ENCODE measurements at places on chromosomes 1 and 21.

GRCh38 chr1:36099681-36100341, 11.1 kb downstream of the ADPRS start:
- DNase-seq: peak; percentile 55

- no peak for DNase-seq
Observed at GRCh38 chr1:33655496-33655895, 183.1 kb downstream of the ZSCAN20 start.

GRCh38 chr1:89125240-89125912, 538 bp downstream of the GBP2 start:
- no peak for DNase-seq

GRCh38 chr1:20008391-20008841, 29.0 kb upstream of the PLA2G2A start:
- DNase-seq: no peak

- DNase-seq: no peak
Observed at GRCh38 chr1:38135625-38136414, 89.2 kb upstream of the POU3F1 start.

DNA sequence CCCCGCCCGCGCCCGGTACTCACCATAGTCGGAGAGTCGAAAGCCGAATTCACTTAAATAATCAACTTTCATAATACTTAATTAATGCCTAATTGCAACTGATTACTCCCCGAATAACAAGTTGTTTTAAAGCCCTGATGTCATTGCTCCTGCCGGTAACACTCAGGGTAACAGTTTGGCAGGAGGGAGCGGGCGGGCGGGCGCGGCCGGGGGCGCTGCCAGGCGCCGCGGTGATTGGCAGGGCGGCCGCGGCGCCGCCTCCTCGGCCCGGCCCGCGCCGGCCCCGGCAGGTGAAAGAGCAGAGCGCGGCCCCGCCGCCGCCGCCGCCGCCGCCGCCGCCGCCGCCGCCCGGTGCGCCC, 102.2 kb downstream of the CASZ1 start:
- peak; percentile 66 for DNase-seq

GRCh38 chr21:16912075-16912474, 600.8 kb upstream of the CXADR start:
- no peak for DNase-seq

GRCh38 chr1:73953186-73953585, 244.8 kb downstream of the LRRIQ3 start:
- DNase-seq: no peak

- DNase-seq: no peak
Observed at GRCh38 chr21:17526776-17527175, 13.9 kb downstream of the CXADR start.

DNA sequence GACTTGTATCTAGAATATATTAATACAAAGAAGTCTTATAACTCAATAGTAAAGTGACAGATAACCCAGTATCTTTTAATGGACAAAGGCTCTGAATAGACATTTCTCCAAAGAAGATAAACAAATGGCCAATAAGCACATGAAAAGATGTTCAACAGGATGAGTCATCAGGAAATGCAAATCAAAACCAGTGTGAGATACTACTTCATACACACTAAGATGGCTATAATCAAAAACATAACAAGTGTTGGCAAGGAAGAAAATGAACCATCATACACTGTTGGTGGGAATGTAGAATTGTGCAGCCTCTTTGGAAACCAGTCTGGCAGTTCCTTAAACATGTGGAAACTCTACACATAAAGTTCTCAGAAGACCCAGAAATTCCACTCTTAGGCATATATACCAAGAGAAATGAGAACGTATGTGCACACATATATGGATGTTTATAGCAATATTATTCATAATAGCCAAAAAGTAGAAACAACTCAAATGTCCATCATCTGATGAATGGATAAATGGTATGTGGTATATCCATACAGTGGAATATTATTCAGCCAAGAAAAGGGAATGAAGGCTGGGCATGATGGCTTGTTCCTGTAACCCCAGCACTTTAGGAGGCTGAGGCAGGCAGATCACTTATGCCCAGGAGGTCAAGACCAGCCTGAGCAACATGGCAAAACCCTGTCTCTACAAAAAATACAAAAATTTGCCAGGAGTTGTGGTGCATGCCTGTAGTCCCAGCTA, 9.9 kb upstream of the MPL start:
- DNase-seq: no peak

DNA sequence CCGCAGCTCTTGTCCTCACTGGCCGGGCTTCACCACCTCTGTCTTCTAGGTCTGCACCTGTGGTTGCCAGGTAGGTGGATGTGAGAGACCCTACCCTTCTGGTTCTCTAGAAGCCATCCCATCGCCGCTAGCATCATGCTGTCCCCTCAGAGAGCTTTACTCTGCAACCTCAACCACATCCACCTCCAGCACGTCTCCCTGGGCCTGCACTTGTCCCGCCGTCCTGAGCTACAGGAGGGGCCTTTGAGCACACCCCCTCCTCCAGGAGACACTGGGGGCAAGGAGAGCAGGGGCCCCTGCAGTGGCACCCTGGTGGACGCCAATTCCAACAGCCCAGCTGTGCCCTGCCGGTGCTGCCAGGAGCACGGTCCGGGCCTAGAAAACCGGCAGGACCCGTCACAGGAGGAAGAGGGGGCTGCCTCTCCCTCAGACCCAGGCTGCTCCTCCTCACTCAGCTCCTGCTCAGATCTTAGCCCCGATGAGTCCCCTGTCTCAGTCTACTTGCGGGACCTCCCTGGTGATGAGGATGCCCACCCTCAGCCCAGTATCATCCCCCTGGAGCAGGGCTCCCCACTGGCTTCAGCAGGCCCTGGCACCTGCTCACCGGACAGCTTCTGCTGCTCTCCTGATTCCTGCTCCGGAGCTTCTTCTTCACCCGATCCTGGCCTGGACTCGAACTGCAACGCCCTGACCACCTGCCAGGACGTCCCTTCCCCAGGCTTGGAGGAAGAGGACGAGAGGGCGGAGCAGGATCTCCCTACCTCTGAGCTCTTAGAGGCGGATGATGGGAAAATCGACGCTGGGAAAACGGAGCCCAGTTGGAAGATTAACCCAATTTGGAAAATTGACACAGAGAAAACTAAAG, 1.2 kb downstream of the RUSC1 start:
- DNase-seq: no peak

DNA sequence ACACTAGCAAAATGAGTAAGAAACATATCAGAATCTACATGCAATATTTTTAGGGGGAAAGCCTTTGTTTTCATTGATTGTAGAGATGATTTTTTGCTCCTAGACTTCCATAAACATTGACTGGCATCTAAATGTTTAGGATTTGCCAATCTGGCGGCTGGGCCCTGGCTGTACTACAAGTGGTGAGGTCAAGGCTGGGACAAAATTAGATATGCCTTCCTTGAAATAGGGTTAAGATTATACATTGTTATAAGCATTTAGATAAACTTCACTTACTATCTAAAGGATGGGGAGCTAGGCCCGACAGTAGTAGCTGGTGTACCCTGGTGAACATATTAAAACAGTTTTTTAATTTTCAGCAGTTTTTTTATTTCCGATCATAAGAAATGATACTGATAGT, 5.2 kb downstream of the NFIA start:
- DNase-seq: no peak

- no peak for DNase-seq
Observed at GRCh38 chr1:171500304-171500703, 15.0 kb downstream of the PRRC2C start.

- DNase-seq: no peak
Observed at GRCh38 chr21:16420031-16420724, 690.4 kb downstream of the USP25 start.

DNA sequence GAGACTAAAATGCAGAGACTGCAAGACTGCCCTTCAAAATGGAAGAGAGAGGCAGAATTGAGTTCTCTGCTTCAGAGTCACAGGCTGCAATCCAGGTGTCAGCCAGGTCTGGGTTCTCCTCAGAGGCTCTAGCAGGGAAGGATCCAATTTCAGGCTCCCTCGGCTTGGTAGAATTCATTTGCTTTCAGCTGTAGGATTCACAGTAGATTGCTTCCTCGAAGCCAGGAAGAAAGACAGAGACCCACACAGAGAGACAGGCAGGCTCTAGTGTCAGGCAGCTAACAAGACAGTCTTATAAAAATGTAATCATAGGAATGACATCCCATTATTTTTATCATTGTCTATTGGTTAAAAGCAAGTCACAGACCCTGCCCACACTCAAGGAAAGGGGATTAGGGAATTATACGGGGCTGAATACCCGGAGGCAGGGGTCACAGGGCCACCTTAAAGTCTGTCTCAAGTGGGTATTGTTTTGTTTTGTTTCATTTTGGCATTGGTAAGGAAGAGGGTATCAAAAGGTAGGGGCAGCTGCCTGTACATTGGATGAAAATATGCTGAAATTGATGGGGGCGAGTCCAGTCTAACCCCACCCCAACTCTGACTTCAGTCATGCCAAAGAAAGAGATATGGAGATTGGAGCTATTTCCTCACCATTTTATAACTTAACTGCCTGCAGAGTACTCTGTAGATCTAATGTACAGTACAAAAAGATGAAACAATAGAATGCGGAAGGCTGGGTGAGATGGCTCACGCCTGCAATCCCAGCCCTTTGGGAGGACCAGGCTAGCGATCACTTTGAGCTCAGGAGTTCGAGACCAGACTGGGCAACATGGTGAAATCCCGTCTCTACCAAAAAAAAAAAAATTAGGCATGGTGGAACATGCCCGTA, 9.5 kb upstream of the TBCE start:
- no peak for DNase-seq

- no peak for DNase-seq
Observed at GRCh38 chr1:43805340-43805739, 98.0 kb downstream of the ST3GAL3 start.

DNA sequence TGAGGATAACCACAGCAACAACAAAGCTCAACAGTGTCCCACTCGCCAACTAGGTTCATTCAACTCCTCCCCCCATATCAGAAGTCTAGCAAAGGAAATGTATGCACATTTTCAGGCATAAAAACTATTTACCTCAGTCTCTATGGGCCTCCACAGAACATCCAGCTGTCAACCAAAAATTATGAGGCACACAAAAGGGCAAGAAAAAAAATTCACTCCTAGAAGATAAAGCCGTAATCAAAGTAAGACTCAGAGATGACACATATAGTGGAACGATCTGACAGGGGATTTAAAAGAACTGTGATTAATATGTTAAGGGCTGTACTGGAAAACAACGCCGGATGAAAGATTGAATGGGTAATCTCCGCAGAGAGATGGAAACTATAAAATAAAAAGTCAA, 158.7 kb downstream of the NTPCR start:
- no peak for DNase-seq

DNA sequence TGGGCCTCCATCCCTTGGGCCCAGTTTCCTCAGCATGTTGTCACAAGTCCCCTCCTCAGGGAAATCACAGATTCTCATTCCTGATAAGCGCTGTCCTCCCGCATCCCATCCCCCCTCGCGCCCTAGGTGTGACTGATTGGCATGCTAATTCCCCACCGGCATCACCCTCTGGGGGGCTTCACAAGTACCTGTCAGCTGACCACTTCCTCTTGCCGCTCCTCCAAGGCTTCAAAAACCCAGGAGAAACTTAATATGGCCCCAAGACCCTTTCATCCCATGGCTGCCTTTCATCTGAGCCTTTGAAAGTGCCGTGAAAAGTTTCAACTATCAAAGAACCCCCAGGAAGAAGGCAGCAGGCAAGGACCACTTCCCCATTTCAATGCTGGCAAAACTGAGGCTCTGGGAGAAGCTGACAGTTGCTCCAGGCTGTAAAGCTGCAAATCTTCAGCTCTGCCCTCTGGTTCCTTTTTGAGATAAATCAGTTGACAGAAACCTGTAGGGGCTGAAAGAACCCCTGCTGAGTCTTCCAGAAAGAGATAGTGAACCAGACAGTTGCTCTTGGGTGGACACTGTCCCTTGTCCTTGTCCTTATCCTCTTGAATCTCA, 12.8 kb upstream of the MIXL1 start:
- DNase-seq: no peak

DNA sequence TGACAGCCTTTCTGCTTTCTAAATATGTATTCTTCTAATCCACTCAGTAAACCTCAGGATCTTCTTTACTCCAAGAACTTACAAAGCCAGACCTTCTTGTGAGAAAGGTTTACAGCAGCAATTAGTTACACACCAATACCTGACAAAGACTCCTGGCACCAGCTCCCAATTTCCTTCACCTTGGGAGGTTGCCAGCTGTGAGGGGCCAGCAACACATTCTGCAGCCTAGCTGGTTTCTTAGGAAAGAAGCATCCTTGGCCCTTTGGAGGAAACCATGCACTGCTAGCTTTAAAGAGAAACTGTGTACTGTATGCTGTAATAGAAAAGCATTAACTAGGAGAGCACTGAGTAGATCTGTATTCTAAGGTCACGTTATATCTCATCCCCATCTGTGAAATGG, 10.8 kb downstream of the FYB2 start:
- DNase-seq: no peak

DNA sequence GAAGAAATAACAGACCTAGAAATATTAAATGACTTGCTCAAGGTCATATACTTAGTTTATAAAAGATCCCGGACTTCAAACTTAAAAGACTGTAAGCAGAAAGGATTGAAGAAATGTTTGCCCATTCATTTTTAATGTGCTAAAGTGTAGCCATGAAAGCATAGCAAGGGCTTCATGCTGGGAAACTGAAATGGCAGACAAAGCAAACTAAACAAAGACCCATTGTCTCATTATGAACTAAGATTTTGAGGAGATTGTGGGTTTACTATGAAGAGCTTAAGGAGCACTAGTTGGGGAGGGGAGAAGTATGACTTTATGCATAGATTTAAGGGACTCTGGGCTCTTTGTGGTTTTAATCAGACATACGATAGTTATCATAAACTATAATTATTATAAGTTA, 26.3 kb downstream of the ADAMTS1 start:
- DNase-seq: no peak

All from stimulated activated naive CD4-positive, alpha-beta T cell treated with Interleukin-2 at 50 U/mL for 16 hours (primary cell).